ENCODE measurements at places on chromosomes 7 and 10.

DNA sequence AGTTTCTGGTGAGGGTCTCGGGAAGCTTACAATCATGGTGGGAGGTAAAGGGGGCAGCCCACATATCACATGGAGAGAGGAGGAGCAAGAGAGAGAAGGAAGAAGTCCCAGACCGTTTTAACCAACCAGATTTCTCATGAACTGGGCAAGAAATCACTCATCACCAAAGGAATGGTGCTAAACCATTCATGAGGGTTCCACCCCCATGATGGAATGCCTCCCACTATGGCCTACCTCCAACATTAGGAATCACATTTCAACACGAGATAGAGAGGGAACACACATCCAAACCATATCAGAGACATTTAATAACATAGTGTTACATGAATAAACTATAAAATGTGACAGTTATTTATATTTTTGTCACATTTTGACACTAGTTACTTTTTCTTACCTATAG is 214.8 kb upstream of the MAGI2 start:
- DNase-seq, result no peak

DNA sequence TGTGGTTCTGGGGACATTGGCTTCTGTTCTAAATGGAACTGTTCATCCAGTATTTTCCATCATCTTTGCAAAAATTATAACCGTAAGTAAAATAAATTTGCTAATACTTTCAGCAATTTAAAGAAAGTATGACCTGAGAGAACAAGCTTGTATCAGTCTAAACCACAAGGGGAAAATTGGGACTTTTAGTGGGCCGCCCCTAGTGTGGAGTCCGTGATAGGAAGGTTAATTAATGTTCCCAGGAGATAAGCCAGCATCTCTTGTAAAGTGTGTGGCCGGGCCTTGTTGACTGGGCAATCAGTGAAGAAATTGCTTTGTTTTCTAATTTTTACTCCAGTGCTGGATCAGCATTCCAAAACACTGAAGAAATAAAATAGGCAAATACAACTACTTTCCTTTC is 83.0 kb downstream of the ABCB5 start:
- no peak for DNase-seq

DNA sequence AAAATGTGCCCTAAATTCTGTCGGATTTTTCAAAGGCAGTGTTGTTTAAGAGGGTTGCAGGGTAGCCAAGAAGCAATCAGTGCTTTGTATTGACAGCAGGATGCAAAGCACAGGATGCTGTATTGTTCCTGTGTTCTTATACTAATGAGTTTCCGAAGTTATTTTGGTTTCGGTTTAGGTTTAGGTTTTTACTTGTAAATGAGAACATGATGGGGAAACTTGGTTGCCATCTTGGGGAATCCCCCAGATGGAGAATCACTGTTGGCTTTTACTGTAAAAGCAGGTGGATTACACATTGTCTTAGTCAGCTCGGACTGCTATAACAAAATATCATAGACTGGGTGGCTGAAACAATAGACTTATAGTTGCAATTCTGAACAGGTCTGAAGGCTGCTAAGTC is 72.1 kb downstream of the INHBA start:
- peak; percentile 8 for DNase-seq

GRCh38 chr7:79624336-79624735 is 170.9 kb upstream of the MAGI2 start:
- DNase-seq, result no peak

DNA sequence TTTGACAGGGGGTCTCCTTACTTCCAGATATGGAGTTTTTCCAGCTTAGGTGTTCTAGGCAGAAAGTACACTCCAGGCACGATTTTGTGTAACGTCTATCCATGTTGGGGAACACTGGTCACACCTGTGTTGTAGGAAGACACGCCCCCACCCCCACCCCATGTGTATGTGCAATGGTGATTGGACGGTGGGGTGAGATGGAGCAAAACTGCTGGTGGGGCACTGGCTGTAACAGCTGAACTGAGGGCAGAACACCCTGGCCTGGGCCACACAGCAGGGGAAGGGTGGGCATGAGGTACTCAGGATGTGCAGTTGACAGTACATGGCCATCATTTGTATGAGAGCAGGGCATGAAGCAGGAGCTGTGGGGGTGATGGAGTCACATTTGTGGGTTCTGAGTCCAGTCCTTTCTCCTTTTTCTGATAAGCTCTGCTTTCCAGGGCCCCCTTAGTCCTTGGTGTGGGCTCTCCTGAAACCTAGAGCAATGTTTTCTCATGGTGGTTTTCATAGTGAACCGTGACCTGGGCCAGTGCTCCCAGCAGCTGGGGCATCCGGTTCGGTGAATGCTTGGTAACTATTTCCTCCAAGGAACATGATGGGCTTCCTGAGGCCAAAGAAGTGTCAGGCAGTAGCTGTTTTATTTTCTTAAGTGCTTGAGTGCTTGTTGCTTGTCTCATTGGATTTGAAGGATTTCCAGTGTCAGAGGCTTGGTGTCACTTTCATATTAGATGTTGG is 63.4 kb upstream of the AQP1 start:
- DNase-seq, result no peak

- DNase-seq, result peak; percentile 89
Observed at GRCh38 chr7:40134428-40135316, at the start of the genes MPLKIP and SUGCT. MPLKIP (minus strand) TSS chr7:40134622; CDS start chr7:40134567, 55 bp downstream. SUGCT (plus strand) TSS chr7:40135005.

- no peak for DNase-seq
Observed at GRCh38 chr10:113049881-113050280, 99.8 kb downstream of the TCF7L2 start.

- DNase-seq, result no peak
Observed at GRCh38 chr7:28960071-28960840, 2.1 kb upstream of the TRIL start.

DNA sequence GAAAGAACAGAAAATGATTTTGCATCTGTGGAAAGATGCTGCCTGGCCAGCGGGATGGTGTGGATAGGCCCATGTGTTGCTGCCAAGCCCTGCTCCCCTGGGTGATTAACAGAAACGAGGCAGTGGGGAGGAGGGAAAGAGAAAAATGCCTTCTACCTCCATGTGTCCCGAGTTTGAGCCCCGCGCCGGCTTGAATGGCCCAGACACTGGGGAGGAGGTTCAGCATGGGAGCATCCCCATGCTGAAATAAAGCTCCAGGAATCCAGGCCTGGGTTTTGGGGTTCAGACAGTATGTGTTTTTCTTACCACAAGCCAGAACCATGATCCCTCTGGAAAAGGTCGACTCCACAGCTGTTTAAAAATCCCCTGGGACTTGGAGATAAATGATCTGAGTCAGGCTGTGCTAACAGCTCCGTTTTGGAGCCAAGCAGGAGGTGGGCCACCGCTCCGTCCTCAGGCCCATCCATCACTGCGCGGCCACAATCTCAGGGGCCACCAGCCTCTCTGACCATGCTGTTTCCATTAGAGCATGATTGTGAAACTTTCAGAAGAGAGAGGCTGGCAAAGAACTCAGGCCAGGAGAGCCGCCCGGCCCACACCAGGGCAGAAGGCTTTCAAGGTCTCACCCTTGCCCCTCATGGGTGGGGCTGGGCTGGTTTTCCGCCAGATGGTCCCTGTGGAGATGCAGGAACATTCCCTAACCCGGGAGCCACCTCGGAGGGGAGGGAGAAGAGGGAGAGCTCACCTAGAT is 299.7 kb downstream of the ZEB1 start:
- DNase-seq, result no peak

DNA sequence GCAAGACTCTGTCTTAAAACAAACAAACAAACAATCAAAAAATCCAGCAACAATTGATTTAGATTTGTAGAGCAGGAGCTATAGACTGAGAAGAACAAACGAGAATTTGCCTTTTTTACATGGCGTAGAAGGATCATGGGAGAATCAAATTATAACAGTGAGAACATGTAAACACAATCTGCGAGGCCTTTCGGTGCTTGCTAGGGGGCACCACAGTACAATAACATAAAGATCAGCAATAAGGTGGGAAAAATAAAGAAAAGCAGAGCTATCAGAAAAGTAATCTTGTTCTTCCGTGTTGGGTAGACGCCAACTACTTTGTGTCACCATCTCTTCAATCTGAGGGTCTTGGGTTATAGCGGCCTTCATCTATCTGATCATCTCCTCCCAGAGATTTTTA is 82.2 kb downstream of the NOD1 start:
- DNase-seq, result no peak

DNA sequence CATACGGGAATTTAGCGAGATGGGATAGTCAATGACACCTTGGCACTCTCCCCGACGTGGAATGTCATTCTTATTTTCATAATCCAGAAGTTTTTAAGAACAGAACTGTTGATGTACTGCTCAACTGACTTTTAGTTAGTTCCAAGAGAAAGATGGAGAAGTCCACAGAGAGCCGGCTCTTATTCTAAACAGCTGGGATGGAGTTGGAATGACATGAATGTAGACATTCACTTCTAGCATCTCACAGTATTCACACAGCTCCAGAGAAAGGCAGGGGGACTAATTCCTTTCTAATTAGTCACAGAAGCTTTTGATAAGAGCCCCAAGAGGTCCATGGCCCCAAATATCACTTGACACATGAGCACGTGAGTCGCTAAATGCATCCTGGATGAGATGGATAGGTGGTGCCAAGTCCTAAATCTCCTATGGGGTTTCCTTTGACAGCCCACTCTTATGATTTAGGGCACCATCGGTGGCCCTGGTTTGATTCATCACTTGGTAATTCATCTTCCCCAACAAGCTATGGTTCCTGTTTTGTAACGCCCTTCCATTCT is 420.3 kb upstream of the AUTS2 start:
- DNase-seq, result no peak

DNA sequence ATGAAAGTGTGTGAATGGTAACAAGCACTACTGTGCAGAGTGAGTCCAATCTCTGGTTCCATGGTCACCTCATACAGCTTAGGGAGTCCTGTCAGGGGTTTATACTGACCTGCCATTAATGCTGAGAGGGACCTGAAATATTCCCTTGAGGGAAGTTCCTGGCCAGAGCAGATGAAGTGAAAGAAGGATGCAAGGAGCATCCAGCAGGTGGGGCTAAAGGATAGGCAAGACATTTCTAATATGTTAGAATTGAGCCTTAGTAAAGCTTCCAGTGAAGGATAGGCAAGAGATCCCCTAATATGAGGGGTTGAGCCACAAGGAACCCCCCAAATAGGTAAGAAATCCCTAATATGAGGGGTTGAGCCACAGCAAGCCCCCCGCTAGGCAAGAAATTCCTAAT is 25.5 kb upstream of the FAM221A start:
- peak; percentile 11 for DNase-seq

DNA sequence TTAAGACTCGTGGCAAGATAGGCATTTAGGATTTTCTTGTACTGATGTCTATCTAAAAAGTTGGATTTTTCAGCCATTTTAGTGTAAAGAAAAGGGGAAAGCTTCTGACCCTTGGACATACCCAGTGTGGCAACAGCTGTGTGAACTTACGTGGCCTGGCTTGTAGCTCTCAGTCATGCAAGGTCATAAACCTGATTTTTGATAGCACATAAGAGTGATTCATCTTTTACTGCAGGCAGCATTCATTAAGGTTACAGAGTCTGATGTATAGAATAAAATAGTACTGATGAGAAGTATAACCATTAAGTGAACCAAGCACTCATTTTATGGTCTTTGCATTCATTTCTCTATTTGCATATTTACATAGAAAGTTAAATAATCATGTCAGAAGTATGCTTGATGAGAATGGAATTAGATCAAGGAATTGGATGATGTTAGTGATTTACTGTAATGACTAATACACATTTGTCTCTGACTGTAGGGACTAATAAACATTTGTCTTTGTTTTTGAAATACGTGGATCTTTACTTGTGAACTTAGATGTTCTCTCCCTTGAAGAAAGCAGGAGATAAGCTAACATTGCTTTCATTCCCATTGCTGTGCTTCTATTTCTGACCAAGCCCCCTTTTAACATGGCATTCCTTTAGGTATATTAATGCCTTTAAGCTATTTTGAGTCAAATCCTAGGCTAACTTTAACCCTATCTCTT is 88.2 kb downstream of the GSDME start:
- DNase-seq, result no peak

GRCh38 chr7:139643951-139644585 is 120.6 kb downstream of the CLEC2L start:
- DNase-seq, result peak; percentile 22

DNA sequence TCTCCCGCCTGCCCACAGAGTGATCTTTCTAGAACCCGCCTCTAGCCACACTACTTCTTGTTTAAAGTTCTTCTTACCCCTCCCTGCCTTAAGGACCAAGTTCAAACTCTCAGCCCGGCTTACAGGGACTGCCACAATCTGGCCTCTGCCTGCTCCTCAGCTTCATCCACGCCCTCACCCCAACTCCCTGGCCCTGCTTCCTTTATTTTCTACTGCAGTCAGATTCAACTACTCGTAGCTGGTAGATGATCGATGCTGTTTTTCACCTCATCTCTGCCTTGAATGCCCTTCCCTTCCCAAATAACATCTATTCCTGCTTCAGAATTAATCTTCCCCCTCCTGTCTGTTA is 508.5 kb downstream of the RPS24 start:
- DNase-seq, result no peak

GRCh38 chr10:52313256-52313932 is 687 bp upstream of the DKK1 start:
- no peak for DNase-seq

- no peak for DNase-seq
Observed at GRCh38 chr7:117012696-117013095, 59.4 kb downstream of the ST7 start.

DNA sequence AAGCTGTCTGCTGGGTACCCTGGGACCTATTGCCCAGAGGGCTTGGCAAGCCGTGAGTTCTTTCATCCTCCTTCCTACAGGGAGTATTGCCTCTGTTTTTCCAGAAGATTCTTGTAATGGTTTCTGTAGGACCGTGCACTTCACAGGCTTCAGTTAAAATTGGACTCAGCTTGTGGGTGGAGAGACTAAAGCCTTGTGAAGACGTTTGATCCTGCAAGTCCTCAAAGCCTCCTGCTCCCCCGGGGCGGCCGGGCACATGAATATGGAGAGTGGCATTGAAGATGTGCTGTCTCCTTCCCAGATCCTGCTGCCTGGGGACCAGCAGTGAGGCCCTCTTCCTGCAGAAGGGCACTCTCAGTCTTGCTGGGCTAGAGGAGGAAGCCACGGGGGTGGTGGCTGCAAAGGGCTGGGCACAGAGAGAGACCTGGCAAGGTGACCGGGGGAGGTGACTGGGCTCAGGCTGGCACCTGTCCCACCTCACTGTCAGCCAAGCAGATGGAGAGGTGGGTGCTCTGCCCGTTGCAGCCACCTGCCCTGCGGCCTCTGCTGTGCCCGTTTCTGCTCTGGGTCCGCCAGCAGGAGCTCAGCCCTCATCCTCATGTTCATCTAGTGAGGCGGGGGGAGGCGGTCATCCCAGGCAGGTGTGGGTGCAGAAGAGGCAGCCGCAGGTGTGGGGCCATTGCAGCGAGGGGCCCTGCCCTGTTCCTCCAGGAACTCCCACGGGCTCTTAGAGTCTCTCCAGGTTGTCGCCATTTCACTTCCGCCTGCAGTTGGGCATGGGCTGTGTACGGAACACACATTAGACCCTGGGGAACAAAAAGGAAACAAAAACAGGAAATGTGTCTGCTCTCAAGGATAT is 55.7 kb downstream of the TMEM209 start:
- no peak for DNase-seq

- no peak for DNase-seq
Observed at GRCh38 chr10:29926693-29927048, 132.7 kb downstream of the JCAD start.

GRCh38 chr7:79434098-79434497 is 19.4 kb downstream of the MAGI2 start:
- DNase-seq, result no peak

All from activated CD4-positive, alpha-beta T cell treated with anti-CD3 and anti-CD28 coated beads for 48 hours (primary cell).